Thoracic aorta endothelial cell (primary cell): ENCODE measurements at places on chromosomes 12 and 14. TPM values are rescaled to one million over a fixed set of nuclear protein-coding genes. Genes with fewer than 3 reads are reported as not detected.

TAS2R20 gene
- total RNA-seq = 7.2 and 8.6 TPM in 2 replicates

SNAPC1 gene
- total RNA-seq = 18.5 and 20.3 TPM in 2 replicates

EPYC gene
- not detected in 2 replicates for total RNA-seq

LALBA gene
- total RNA-seq = not detected in 2 replicates

LRRC10 gene
- not detected in 2 replicates for total RNA-seq

BLOC1S1 gene
- total RNA-seq = 46.5 and 50.1 TPM in 2 replicates

GARIN6 gene
- not detected in 2 replicates for total RNA-seq

KLRC4 gene
- total RNA-seq = not detected in 2 replicates

E2F7 gene
- total RNA-seq = 30.0 and 36.3 TPM in 2 replicates

LRCOL1 gene
- total RNA-seq = not detected in 2 replicates

TRHDE gene
- not detected in 2 replicates for total RNA-seq

PLEKHG7 gene
- not detected in 2 replicates for total RNA-seq

RNASE4 gene
- total RNA-seq = 7.4 and 7.5 TPM in 2 replicates

EGLN3 gene
- total RNA-seq = 3.6 and 4.9 TPM in 2 replicates
